Pancreas (tissue), 10 donors: ENCODE measurements at places on chromosomes 13 and 19. TPM values are rescaled to one million over a fixed set of nuclear protein-coding genes. Genes with fewer than 3 reads are reported as not detected.

GDF15 gene
- 41.0 TPM for total RNA-seq

KLF1 gene
- total RNA-seq, result 0.12 TPM

ZIK1 gene
- total RNA-seq, result 2.8 TPM

MTMR6 gene
- total RNA-seq, result 8.8 TPM

ARHGAP35 gene
- total RNA-seq, result 19.4 TPM

SRRM5 gene
- total RNA-seq, result not detected

C1QTNF9B gene
- total RNA-seq, result not detected

ZNF99 gene
- not detected for total RNA-seq

TIMM29 gene
- 10.2 TPM for total RNA-seq

NEK5 gene
- total RNA-seq, result 0.28 TPM

IZUMO1 gene
- 0.81 TPM for total RNA-seq

ADAMTSL5 gene
- total RNA-seq, result 0.72 TPM

ZNF180 gene
- total RNA-seq, result 2.8 TPM

IGFL1 gene
- not detected for total RNA-seq

CYP2A7 gene
- not detected for total RNA-seq

GRK1 gene
- not detected for total RNA-seq

KCNC3 gene
- total RNA-seq, result 3.3 TPM

CGB2 gene
- not detected for total RNA-seq

CLDN10 gene
- 92.8 TPM for total RNA-seq

CDADC1 gene
- 4.3 TPM for total RNA-seq

IGFL4 gene
- not detected for total RNA-seq

CGB3 gene
- not detected for total RNA-seq

ALOX5AP gene
- total RNA-seq, result 1.3 TPM

AKT1S1 gene
- total RNA-seq, result 16.3 TPM

KRTDAP gene
- total RNA-seq, result 1.1 TPM

SMIM44 gene
- not detected for total RNA-seq

ATP1A3 gene
- total RNA-seq, result 0.32 TPM

MTUS2 gene
- total RNA-seq, result 5.7 TPM

ZNF578 gene
- 0.16 TPM for total RNA-seq

PIP5K1C gene
- 14.6 TPM for total RNA-seq

SYCN gene
- 3,614 TPM for total RNA-seq

MUC16 gene
- total RNA-seq, result under 0.01 TPM

PEG3 gene
- 2.7 TPM for total RNA-seq

CCDC8 gene
- total RNA-seq, result 11.9 TPM

NUP62 gene
- total RNA-seq, result 13.7 TPM

KCNN4 gene
- 2.6 TPM for total RNA-seq

TTYH1 gene
- total RNA-seq, result 24.6 TPM

PALM gene
- total RNA-seq, result 5.7 TPM

C19orf85 gene
- total RNA-seq, result not detected

TDRD12 gene
- not detected for total RNA-seq

GPX4 gene
- total RNA-seq, result 60.2 TPM

HCST gene
- 1.2 TPM for total RNA-seq

TEX26 gene
- not detected for total RNA-seq

SLC7A9 gene
- 0.44 TPM for total RNA-seq

WTIP gene
- 4.5 TPM for total RNA-seq

ZNF585A gene
- total RNA-seq, result 2.3 TPM

CILP2 gene
- total RNA-seq, result not detected
